ENCODE measurements at places on chromosomes 3 and 15.

- no peak for DNase-seq
These were observed 5.1 kb downstream of the HEMK1 start for GRCh38 chr3:50574444-50574831.

DNA sequence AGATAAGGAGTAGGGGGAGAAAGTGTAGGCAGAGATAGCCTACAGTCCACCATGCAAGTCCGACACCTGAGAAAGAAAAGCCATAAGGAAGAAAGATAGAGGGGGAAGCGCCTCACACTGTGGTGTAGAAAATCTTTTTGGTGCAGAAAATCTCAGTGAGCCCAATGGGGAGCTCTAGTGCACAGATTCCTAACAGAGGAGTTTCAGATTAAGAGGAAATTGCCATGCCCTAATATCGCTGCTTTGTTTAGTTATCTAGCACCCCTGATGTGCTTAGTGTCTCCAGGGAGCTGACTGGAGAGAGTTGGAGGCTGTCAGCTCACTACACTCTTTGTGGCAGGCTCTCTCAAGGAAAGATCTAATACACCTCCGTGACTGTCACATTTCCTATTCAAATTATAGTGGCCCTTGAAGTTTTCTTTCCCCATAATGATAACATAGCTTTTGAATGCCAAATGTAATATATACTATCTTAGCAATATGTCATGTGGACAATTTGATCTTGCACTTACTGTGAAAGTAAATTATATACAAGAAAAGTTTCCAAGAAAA is 33.7 kb downstream of the CGGBP1 start:
- DNase-seq: no peak

- DNase-seq: no peak
These were observed 5.1 kb downstream of the ABI3BP start for GRCh38 chr3:100988080-100988479.

DNA sequence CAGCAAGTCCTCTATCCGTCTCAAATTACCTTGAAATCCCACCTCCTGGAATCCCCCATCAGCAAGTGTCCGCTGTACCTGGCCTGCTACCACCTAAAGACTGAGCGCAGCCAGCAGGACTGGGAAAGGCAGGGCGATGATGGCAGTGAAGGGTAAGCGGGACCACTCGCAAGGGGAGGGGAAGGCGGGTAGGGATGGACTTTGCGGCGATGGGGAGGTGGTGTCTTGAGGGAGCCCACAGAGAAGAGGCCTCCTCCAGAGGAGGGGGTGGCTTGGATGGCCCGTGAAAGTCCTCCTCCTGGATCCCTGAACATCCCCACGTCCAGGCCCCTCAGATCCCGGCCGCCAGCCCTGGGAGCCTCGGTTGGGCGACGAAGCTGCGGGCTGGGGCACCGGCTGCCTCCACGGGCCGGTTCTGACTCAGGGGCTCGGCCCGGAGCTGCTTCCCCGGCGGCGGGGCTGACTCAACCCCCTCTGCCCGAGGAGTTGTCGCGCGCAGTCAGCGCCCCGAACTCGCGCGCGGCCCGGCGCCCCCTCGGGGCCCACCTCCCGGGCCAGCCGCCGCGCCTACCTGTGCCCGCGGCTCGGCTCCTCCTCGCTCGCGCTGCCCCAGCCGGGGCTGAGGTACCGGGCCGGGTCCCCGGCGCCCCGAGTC is 512 bp downstream of the LARP6 start:
- no peak for DNase-seq

- DNase-seq: no peak
These were observed 24.5 kb downstream of the ABHD6 start for GRCh38 chr3:58261954-58262666.

DNA sequence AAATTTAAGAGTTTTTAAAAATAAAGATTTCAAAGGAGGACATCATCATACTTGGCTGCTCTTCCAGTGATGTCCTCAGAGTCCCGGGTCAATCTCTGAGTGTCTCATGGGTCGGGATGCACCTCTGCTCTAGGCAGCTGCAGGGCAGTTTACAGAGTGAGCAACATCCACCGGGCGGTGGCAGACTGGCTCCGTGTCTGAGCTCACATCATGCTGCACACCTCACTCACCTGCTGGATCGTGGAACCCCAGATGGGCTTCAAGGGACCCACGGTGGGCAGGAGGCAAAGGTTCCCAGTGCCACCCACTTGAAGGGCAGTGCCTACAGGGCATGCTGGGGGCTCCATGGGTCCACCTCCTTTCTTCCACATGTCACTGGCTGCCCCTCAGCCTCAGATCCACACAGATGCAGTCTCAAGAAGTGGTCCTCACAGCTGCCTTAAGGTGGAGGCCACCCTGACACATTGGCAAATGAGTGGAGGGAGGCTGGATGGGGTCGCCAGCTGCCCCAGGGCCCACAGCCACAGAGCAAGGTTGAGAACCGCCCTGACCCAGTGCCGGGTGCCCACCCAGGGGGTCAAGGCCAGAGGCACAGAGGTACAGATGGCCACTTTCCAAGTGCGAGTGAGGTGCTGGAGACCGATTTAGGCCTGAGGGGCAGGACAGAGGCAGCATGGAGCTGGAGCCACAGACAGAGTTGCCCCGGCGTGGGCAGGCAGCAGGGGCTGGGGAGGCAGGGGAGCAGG is 25.2 kb downstream of the CYFIP1 start:
- DNase-seq: no peak

DNA sequence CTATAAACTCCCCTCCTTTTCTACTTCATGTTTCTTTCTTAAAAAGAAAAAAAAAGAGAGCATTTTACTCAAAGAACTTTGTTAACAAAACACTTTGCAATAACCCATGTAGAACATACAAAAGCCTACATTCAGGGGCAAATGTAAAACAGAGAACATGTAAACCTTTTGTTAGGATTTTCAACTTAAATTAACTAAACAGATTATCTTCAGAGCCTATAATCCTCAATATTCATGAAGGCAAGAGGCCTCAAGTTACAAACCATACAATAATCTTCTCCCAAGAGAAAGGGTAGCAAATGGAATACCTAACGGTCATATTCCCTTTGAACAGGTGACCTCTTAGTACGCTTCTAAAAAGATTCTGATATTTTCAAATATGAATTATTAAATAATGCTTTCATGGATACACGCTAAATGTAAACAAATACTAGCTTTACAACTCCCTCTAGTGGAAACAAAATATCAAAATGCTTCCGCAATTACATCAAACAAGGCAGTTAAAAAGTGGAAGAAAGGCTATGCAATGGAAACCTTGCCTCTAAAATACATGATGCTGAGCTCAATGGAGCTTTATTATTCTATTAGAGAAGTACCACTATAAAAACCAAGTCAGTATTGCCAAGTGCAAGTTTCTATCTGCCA is 9.9 kb downstream of the CEP152 start:
- DNase-seq: no peak
